ENCODE measurements at places on chromosomes 7 and 10.

DNA sequence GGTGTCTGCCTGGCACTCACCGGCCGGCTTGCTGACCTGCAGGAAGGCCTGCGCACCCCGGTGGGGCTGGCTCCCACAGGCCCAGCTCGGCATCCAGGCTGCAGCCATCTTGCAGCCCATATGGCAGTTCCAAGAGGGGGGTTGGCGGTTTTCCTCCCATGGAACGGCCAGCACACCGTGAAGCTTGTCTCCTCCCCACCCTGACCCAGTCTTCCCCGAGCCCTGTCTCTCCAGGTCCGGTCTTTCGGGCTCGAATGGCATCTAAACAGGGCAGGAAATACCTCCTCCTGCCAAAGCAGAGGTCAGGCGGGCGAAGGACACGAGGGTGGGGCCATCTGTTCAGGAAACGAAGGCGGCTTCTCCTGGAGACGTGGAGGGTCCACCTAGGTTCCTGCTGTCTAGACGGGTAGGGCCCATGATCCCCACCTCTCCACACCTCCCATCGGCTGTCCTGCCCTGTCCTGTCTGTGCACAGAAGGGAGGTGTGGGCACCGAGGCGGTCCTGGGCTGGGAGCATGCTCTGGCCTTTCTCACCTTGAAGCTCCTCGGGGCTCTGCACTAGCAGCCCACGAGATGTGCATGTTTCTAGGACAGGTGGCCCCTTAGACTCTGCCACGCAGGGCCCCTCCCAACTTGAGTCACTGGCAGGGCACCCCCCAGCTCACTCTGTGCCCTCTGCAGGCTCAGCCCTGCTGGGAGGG lies 113.7 kb upstream of the DIP2C start:
- no peak for DNase-seq

GRCh38 chr10:94194256-94194655 lies 168.5 kb downstream of the NOC3L start:
- no peak for DNase-seq

DNA sequence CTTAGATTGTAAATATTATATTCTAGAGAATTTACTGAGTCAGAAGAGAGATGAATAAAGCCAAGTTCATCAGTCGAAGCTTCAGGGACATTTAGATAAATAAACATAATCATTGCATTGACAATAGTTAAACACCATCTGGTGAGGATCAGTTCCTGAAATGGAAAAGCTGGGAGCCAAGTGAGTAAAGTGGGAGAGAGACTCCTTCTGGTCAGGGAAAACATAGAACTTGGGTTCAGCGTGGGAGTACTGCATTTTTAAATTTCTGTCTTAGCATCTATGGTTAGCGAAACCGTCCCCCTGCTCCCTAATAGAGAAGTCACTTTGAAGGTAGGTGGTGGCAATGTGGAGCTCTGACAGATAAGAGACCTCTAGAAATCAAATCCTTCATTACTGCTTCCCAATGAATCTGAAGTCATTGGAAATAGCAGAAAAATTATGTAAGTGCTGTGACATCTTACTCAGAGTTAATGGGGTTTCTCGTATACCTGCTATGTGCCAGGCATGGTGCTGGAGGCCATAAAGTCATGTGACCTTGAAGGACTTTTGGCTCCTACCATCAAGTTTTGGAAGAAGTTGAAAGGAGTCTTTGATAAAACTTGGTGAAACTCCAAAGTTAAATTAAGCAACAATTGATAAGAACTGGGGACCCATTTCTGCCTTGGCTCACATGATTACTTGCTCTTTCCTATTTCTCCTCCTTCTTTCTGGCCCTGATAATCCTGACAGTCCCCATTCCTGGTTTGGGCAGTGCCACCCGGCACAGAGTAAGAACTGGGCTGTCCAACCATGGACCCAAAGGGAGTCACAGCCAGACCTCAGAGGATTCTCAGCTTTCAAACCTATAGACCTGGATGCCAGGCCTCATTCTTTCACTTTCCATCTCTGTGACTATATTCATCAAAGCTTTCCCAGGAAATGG lies 211.2 kb downstream of the C7orf25 start:
- DNase-seq, result no peak

GRCh38 chr10:32982911-32983909 lies 25.2 kb upstream of the ITGB1 start:
- no peak for DNase-seq

DNA sequence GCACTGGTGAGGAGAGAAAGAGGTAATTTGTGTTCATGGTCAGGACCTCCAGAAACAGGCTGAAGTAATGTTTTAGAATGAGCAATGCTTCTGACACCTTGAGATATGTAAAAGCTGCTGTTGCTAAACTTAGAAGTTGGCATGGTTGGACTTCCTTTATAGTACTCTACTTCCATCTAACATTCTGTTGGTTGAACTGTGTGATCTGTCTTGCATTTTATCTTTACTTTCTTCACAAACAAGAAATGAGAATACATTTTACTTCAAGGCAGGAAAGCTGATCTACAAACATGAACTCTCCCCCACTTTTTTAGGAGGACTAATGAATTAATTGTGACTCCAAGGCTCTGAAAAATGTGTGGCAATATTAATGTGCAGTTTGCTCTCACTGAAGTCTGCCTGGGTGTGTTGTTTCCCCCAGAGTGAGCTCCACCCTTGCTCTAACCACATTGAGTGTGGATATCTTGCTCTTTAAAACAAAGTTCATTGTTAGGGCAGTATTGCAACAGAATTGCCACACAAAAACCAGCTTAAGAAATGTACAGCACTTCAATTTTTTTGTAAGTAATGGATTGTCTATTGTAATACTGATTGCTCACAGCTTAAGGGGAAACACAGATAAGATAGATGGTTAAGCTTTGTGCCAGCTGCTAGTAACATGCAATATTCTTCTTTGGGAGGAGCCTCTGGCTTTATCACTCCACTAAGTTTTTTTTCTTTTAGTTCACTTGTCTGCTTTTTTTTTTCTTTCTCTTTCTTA lies 69.0 kb downstream of the ADD3 start:
- no peak for DNase-seq

DNA sequence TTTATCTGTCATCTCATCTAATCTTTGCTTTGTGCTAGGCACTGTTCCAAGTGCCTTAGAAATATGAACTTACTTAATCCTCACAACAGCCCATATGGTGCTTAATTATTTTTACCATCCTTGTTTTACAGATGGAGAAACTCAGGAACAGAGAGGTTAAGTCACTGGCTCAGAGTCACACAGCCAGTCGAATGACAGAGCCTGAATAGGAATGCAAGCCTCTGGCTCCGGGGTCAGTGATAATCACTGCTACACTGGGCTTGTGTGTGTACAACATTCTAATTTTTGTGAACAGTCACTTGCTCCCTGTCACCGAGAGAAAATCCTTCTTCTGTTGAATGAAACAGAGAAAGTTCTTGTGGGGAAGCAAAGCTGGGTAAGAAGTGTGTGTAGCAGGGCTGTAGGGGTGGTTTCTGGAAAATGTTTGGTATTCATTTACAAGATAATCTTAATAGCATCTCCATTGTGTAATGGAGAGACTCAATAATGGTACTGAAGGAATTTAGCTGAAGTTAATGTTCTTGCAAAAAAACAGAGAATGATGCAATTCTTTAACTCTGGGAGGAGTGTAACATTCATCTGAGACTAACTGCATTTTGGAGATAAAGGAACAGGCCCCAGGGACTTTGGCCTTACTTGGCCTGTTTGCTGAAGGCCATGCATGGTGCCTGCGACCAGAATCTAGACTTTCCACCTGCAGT lies 290.6 kb downstream of the FRMD4A start:
- no peak for DNase-seq

DNA sequence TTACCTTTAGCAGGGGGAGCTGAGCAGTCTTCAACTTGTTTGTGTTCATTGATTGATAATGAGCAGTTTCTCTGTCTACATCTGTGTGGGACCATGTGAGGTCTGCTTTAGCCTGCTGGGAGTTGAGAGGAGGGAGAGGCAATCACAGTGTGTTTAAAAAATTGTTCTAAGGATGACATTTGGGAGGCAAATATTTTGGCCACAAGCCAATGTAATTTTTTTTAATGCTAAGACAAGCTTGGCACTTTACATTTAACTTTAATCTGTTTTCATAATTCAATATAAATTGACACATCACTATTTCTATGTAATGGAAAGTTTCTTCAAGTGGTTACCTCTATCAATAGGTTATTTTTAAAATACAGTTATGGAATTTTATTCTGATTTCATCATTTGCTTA lies 55.9 kb upstream of the SEMA3A start:
- DNase-seq, result no peak

- no peak for DNase-seq
These were observed 57.3 kb downstream of the SLC39A12 start for GRCh38 chr10:18008986-18009385.

DNA sequence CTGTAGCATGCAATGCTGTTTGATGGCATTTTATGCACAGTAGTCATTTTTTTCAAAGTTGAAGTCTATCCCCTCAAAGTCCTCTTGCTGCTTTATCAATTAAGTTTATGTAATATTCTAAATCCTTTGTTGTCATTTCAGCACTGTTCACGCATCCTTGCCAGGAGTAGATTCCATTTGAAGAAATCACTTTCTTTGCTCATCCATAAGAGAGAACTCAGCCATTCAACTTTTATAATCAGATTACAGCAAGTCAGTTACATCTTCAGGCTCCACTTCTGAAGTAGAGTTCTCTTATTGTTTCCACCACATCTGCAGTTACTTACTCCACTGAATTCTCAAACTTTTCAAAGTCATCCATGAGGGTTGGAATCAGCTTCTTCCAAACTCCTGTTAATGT lies 32.3 kb downstream of the SDHAF3 start:
- DNase-seq, result no peak

- DNase-seq, result no peak
These were observed 12.3 kb downstream of the AKR1C3 start for GRCh38 chr10:5106553-5106952.

DNA sequence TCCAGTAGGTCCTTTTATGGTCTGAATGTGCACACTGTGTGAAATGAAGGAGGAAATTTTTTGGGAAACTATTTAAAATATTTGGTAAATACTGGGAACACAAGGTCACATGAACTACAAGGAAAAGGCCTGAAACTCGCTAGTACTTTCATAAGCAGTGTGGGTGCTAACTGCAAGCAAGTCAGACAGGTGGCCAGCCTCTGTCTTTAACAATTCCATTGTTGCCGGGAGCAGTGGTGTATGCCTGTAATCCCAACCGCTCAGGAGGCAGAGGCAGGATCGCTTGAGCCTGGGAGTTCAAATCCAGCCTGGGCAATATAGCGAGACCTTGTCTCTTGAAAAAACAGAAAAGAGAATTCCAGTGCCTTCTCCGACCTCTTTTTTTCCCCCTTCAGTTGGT lies 37.5 kb downstream of the SMURF1 start:
- DNase-seq, result no peak

- no peak for DNase-seq
These were observed 24.6 kb upstream of the FOXL3 start for GRCh38 chr7:265192-265997.

GRCh38 chr10:35341521-35341920 lies 5.2 kb downstream of the CCNY start:
- DNase-seq, result no peak

GRCh38 chr7:118003476-118003875 lies 130.2 kb upstream of the CTTNBP2 start:
- no peak for DNase-seq

DNA sequence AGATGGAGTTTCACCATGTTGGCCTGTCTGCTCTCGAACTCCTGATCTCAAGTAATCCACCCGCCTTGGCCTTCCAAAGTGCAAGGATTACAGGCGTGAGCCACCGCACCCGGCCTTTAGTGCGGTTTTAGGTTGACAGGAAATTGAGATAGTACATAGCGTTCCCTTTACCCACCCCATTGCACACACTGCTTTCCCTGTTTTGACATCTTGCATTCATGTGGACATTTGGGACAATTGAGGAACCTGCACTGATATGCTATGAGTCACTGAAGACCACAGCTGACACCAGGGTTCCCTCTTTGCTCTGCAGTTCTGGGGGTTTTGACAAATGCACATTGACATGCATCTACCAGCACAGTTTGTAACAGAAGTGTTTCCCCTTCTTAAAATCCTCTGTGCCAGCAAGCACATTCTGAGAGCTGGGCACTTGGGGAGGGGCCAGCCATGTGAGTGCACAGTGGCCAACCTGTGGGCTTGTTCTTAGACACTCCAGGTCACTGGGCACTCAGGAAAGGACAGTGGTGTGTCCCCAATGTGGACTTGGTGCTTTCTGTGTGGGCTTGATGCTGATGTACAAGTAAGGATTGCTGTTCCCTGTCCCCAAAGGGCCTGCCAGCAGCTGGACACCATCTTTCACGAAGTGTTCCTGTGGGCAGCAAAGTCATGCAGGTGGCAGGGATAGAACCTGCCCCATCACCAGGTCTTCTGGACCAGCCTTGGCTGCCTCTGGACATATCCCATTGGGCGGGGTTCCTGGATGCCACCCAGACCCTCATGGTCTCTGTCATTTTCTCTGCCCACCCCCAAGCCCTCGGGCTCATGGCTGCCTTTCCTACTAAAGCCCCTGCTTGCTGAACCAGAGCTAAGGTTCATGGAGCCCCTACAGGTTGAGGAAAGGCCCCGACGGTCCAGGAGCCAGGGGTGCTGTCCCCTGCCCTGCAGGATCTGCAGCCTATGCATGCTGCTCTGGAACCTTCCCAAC lies 579.8 kb downstream of the GLRX3 start:
- DNase-seq, result no peak

DNA sequence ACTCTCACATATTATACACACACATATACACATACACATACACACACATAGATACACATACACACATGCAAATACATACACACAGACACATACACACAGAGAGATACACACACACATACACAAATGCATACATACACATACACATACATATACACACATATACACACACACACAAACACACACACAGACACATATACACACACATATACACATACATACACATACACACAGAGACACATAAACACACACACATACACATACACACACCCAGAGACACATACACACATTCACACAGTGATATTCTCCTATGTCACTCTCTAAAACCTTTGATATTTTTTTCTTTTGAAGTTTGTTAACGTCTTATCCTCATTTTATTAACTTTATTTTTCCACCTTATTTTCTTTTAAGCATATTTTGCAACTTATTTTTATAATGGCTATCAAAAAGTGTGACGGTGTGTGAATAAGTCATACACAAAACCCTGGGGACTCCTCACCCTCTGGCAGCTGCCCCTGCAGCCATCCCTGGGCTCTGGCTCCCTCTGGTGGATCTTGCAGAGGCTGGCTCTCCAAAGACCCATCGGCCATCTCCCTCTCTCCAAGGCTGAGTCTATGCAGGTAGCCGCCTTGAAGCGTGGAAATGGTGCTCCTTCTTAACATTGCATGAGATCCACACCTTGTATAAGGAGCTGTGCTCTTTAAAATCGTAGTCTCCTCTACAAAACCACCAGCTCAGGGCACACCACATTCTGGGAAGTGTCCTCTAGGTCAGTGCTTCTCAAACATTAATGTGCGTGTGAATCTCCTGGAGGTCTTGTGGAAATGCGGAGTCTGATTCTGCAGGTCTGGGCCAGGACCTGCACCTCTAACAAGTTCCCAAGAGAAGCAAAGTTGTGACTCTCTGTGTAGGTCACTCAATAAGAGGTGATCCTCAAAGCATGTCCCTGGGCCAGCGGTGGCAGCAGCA lies 4.1 kb upstream of the C10orf120 start:
- no peak for DNase-seq

- DNase-seq, result no peak
These were observed 94.6 kb downstream of the DNAJB6 start for GRCh38 chr7:157431173-157431950.

All from cerebellar nuclear complex (tissue), 1 donor.